ENCODE measurements at places on chromosomes 4 and X.

- no peak for DNase-seq
These were observed 194.9 kb upstream of the RPS6KA3 start for GRCh38 chrX:20461576-20461975.

DNA sequence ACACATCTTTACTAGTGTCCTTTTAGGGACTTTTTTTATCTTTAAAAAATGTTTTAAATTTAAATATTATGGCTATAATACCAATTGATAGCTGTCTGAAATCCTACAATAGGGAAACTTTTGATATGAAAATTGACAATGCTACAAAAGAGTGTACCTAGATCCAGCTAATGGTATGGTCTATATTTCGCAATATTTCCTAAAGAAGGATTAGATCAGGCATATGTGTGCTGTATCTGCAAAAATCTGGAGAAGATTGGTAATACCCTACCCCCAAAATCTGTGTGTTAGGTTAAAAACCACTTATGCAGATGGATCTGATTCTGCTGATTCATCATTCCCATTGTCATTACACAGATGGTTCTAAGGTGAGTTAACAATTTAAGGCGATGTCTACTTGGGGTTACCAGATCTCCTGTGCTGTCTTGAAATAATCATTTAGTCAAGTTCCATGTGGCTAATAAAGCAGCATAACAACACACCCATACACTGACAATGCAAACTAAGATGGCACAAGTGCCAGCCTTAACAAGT is 137.1 kb downstream of the GASK1B start:
- DNase-seq = no peak

- no peak for DNase-seq
These were observed 115.3 kb downstream of the HS3ST1 start for GRCh38 chr4:11313157-11313943.

GRCh38 chr4:31020363-31020762 is 300.2 kb downstream of the PCDH7 start:
- DNase-seq = no peak

DNA sequence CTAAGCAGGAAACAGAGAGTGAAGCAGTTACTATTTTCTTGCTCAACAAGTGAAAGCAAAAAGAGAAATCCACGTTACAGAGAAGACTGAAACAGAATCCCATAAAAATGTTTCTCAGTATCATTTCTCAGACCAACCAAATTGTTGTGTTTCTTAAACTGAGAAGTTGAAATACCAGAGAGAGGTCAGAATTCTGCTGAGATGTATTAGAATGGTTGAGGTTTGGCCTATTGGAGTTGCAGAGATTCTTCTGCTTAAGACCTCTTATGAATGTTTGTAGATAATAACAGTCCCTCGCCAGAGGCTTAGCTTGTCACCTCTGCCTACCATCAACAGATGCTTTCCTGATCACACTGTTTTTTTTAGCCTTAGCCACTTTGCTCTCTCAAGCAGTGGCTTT is 481.4 kb downstream of the TRIML1 start:
- no peak for DNase-seq

- DNase-seq = no peak
These were observed 23.4 kb downstream of the TRMT10A start for GRCh38 chr4:99540277-99540939.

- no peak for DNase-seq
These were observed 21.9 kb downstream of the SLC9A7 start for GRCh38 chrX:46737041-46737440.

GRCh38 chr4:87620491-87620890 is 12.2 kb downstream of the DSPP start:
- DNase-seq = no peak

GRCh38 chr4:157014621-157015591 is 43.3 kb upstream of the PDGFC start:
- DNase-seq = no peak

- DNase-seq = no peak
These were observed 89.0 kb downstream of the PLAC1 start for GRCh38 chrX:134569306-134569705.

DNA sequence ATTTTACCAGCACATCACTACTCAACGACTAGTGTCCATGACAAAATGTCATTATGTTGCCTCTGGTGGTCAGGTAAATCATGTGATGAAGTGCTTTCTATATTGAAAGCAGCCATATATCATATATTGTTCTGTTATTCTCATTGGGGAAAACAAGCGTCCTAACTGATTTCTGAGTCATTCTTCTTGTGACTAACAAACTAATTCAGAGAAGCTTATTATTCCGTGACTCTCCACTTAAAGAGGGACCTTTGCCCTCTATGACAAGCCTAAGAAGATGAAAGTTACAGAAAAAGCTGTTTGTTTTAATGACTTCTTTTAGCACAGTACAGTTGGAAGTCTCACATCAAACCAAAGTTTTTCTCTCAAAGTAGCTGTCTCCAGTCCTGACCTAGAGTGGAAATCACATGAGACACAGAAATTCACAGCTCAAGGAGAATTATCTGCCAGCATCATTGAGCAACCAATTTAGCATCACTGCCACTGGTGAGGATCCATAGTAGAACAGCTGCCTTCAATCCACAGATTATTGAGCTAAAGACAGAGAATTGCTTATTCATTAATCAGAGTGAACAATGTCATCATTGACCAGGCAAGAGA is 36.4 kb downstream of the ASB9 start:
- DNase-seq = no peak

GRCh38 chrX:110070970-110071369 is 68.1 kb downstream of the TMEM164 start:
- no peak for DNase-seq

- no peak for DNase-seq
These were observed 563.9 kb downstream of the GRXCR1 start for GRCh38 chr4:43456383-43456782.

GRCh38 chrX:10052906-10053625 is 85.9 kb downstream of the CLDN34 start:
- no peak for DNase-seq

- DNase-seq = no peak
These were observed 1.2 kb downstream of the TFE3 start for GRCh38 chrX:49041744-49042580.

DNA sequence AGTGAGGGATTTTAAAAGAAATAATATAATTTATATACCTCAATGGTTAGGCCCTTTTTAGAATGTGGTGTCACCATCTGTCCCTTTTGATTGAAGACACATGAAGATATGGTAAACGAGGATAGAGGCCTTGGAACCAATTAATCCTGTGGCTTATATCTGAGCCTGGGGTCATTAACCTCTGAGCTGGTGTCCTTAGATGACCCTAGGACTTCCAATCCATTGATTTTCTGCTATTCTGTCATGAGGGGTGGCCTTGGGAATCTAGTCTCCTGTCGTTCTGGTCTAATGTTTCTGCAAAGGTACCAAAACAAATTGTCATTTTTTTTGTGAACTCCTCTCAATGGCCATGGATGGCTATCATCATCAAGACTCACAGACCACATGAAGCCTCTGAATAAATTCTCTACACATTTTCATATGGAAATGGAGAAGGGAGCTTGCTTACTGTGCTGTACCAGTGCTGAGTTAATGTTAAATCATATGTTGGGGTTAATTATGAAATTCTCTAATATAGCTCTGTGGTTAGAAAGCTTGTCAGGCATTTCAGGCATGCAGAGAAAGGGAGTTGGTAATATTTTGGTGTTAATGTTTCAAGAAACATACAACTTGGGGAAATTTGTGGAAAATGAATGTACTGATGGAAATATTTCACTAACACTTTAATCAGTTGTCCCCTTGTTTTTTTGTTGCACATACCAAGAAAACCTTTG is 204.2 kb upstream of the IL15 start:
- DNase-seq = no peak

- no peak for DNase-seq
These were observed 49.2 kb upstream of the HDAC8 start for GRCh38 chrX:72621625-72622485.

DNA sequence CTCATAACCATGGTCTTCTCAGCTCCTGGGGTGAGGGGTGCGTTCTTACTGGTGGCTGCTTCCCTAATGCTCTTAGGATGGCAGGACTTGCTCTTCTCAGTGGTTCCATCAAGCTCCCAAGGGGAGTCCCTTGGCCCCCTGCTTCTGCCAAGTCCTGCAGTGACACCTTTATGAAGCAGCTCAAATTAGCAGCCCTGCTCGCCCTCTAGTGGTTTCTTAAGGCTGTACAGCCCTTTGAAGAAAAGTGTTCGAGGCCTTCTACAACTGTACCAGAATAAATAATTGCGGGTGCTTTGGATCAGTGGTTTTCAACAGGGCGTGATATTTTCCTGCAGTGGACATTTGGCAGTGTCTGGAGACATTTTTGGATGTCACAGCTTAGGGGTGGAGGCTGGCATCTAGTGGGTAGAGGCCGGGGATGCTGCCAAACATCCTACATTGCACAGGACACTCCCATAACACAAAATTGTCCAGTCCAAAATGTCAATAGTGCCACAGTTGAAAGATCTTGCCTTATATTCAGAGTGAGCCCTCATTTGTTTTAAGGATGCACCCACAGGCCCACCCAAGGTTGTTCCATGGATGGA is 204.7 kb upstream of the S100G start:
- DNase-seq = peak; percentile 9

- no peak for DNase-seq
These were observed 123.9 kb upstream of the CBR4 start for GRCh38 chr4:169133932-169134331.

- no peak for DNase-seq
These were observed 175.5 kb upstream of the GPRIN3 start for GRCh38 chr4:89482926-89483595.

DNA sequence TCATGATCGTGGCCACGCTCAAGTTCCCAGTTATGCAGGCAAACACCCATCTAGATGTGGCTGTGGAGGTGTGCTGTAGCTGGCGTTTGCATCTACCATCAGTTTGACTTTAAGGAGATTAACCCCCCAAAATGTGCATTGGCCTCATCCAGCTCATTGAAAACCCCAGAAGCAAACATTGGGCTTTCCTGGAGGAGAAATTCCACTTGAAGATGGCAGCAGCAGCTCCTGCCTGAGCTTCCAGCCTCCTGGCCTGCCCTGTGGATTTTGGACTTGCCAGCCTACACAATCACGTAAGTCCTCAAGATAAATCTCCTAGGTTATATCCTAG is 30.2 kb upstream of the SLC25A6 start:
- DNase-seq = no peak

GRCh38 chr4:39565878-39566600 is 38.8 kb upstream of the UGDH start:
- no peak for DNase-seq

DNA sequence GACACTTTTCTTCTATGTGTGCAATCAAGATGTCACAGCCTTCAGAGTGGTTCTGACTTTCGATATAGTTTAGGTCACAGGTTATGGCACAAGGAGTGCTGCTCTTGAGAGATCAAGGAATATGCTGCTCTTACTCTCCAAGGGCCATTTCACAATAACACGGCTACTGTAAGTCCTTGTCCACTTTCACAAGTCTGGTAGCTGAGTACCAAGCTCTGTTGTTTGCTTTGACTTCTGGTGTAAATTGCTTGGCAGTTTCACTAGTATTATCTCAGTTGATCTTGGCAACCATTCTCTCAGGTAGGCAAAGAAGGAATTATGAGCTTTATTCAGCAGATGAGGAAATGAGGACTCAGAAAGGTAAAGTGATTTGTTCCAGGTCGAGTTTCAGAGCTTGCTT is 35.4 kb upstream of the SPANXB1 start:
- DNase-seq = no peak

GRCh38 chrX:134480061-134480460 is 20.1 kb downstream of the HPRT1 start:
- DNase-seq = no peak

- DNase-seq = no peak
These were observed 59.8 kb upstream of the ACSL1 start for GRCh38 chr4:184885602-184886001.

DNA sequence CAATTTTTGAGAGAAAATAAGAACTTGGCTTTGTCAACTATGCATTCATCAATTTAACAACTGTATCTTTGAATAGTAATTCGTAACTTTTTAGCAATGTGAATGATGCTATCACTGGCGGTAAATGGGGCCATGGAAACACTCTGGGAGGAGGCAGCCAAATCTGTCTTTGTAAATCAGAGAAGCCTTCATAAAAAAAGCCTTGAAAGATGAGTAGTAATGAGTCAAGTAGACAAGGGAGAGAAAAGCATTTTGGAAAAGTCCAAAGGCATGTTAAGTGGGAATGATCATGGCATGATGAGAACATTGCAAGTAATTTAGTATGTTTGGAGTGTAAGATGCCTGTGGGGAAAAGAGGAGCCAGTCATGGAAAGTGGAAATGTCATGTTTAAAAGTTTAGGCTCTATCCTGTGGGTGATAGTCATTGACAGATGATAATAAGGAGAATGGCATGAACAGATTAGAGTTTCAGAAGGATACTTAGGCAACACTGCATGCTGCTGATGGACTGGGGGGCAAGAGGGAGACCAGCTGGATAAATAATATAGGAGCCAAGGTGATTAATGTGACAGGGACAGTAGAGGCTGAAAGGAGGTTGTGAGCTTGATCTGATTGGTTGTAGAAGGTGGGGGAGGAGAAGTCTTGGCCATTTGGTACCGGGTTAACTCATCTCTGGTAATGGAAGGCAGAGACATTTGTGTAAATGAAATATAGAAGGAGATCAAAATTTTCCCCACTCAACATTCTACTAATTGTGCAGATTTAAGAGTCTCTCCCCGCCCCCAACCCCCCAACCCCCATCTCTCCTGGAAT is 16.3 kb downstream of the SPRY1 start:
- no peak for DNase-seq

DNA sequence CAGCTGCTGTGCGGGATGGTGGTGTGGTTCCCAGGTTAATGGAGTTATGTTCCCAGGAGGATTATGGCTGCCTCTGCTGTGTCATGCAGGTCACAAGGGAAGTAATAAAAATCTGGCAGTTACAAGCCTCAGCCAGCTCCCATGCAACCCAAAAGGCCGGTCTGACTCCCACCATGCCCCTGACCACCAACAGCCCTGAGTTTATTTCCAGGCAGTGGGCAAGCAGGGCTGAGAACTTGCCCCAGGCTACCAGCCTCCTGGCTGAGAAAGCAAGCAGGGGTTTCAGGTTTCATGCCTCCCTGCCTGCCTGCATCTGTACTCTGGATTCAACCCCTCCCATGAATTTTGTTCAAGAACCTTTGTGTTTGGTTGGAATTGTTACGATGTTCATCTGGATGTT is 732.7 kb upstream of the POU3F4 start:
- no peak for DNase-seq

DNA sequence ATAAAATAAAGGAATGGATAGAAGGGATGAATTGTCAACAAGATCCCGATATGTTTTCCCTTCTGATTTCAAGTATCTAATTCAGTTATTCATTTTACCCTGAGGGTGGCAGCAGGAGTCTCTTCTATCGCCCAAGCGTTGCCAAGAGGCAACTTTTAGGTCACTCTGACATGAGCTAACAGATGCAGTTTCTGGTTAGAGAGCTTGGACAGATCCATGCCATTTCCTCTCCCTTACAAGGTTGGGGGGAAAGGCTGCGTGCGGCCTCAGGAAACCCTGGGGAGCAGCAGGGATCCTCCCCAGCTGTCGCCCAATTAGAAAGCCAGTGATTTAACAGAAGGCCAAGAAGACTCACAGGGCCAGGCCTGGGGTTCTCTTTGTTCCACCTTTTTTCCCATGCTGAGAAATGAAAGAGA is 35.3 kb upstream of the WAS start:
- no peak for DNase-seq

- no peak for DNase-seq
These were observed 22.5 kb downstream of the NFXL1 start for GRCh38 chr4:47891928-47892327.

All from stimulated activated CD8-positive, alpha-beta memory T cell treated with anti-CD3 and anti-CD28 coated beads, Interleukin-2, amount 100 ng/mL, for 48 hours (primary cell).